GM23338 (cell line): ENCODE measurements at places on chromosomes 13 and 19. TPM values are rescaled to one million over a fixed set of nuclear protein-coding genes. Genes with fewer than 3 reads are reported as not detected.

DNA sequence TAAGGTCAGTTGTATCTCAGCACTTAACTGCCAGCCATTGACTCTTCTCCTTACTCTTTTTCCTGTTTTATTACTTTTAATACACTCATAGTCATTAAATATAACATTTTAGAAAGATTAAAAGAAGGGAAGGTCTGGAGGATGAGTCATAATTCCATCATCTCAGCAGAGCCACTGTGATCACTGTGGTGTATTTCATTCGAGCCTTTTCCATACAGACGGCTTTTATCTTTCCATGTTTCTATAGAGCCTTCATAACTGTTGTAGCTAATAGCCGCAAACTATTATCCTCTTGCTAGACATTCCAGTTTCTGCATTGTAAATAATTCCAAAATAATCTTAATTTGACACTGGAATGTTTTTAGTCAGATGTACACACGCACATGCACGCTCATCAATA, 4.7 kb upstream of the FLT1 start:
- peaks cover 27% of the 10 kb centered on the region for H3K27me3 ChIP-seq
- DNase-seq, result no peak
- no peaks in the 10 kb centered on the region for H3K36me3 ChIP-seq
- H3K4me3 ChIP-seq, result no peak overlapping the region
- peaks cover 15% of the 10 kb centered on the region for H3K4me1 ChIP-seq

DNA sequence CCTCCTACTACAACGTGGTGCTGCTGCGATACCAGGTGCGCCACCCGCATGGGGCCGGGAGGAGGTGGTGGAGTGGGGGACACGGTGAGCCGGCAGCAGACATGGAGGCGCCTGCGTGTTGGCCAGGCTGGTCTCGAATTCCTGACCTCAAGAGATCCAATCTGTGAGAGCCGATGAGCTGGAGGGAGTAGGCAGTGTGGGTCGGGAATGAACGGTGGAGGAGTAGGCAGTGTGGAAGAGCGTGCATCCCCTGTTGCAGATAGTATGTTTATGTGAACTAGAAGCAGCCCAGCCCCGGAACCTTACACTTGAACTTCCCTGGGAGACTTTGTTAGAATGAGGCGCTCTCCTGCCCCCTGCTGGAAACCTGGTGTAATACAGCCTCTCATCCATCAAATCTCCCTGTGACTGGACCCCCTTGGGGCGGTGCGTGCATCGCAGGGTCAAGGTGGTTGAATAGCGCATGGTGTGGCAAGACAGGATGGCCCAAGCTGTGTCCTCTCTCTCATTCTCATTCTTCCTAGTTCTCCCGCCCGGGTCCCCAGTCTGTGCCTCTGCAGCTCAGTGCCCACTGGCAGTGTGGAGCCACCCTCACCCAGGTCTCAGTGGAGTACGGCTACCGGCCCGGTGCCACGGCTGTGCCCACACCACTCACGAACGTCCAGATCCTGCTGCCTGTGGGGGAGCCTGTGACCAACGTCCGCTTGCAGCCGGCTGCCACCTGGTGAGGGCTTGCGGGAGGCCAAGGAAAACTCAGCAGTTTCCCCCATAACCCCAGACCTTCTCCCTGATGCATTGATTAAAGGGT, 10.5 kb upstream of the B3GNT3 start:
- no peaks in the 10 kb centered on the region for H3K4me1 ChIP-seq
- H3K27me3 ChIP-seq, result no peaks in the 10 kb centered on the region
- DNase-seq, result peak; percentile 94
- no peak overlapping the region for H3K4me3 ChIP-seq
- H3K36me3 ChIP-seq, result no peaks in the 10 kb centered on the region; the same call in 1 of the 2 replicates

DNA sequence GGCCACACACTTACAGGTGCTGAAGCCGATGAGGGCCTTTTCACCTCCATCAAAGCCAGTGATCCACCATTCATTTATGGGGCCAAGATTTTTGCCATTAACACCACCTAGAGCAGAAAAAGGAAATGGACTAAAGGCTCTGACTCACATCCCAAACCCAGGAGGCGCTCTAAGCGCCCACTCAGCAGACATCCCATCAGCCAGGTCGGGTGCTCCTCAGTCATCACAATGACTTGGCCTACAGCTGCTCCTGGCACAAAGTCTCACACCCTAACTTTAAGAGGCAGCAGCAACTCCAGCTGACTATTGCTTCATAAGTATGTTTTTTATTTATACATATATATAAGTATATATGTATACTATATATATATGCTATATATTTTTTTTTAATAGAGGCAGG, 36.1 kb upstream of the EIF3G start:
- no peaks in the 10 kb centered on the region for H3K27me3 ChIP-seq
- H3K4me1 ChIP-seq, result no peaks in the 10 kb centered on the region
- no peak overlapping the region for H3K27ac ChIP-seq
- H3K36me3 ChIP-seq, result peaks cover 75% of the 10 kb centered on the region
- no peak overlapping the region for H3K4me3 ChIP-seq

DNA sequence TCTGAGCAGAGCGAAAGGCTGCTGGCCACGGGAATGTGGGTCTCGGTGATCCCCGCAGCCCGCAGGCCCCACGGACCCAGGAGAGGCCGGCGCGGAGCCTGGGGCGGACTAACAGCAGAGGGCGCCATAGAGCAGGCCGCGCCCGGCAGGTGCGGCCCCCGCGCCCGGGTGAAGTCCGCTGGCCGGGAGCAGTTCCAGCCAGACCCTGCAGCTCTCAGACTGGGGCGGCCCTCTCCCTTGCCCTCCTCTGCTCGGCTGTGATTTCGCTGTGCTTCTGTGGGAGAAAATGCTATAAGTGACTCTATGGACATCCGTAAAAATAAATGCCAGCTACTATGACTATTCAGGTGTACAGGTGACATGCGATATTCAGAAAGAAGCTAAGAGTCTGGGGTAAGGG, 37.7 kb downstream of the GSX1 start:
- DNase-seq, result peak; percentile 80
- peaks cover 91% of the 10 kb centered on the region for H3K27me3 ChIP-seq
- H3K36me3 ChIP-seq, result no peaks in the 10 kb centered on the region
- H3K27ac ChIP-seq, result no peak overlapping the region
- H3K4me1 ChIP-seq, result peaks cover 7% of the 10 kb centered on the region
- 0 out of 2 replicates have a peak overlapping the region, but pooled peaks have one; percentile 34 for H3K4me3 ChIP-seq

- peaks cover 30% of the 10 kb centered on the region for H3K4me1 ChIP-seq
- no peak overlapping the region for H3K4me3 ChIP-seq
- no peaks in the 10 kb centered on the region for H3K27me3 ChIP-seq
- DNase-seq, result no peak
- no peak overlapping the region for H3K27ac ChIP-seq
- no peaks in the 10 kb centered on the region for H3K36me3 ChIP-seq
These were observed 333.2 kb downstream of the DNAJC15 start for GRCh38 chr13:43356567-43356966.

The ZNF729 gene
- not detected in 2 replicates for total RNA-seq

DNA sequence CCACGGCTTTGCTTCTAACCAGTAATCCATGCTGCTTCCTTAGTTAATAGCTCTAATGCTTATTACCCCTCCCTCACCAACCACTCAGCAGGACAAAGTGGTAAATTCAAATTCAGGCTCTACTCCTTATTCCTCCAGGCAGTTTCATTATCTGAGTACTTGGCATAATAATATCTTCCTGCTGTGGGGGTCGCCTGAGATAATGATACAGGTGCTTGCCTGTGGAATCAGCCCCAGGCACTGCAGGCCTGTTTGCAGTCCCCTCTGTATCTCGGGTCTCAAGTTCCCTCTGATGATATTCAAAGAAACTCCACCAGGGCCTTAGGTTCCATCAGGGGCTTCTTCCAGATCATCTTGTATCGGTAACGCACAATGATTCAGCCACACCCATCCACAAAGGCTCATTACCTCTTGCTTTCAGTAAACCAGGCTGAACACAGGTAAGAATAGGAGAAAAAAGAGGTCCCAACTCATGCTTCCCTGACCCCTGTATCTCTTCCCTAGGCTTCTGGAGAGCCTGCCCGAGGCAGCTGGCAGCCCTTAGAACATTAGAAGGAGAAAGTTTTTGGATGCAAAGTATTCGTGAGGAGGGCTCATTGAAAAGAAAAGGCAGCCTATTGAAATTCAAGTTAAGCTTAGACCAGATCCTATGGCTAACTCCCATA, 14.3 kb upstream of the FOXO1 start:
- peak overlapping the region; percentile 91 for H3K27ac ChIP-seq
- no peaks in the 10 kb centered on the region for H3K27me3 ChIP-seq
- H3K4me3 ChIP-seq, result peak overlapping the region; percentile 43
- DNase-seq, result peak; percentile 78
- H3K4me1 ChIP-seq, result peaks cover 25% of the 10 kb centered on the region
- H3K36me3 ChIP-seq, result no peaks in the 10 kb centered on the region

DNA sequence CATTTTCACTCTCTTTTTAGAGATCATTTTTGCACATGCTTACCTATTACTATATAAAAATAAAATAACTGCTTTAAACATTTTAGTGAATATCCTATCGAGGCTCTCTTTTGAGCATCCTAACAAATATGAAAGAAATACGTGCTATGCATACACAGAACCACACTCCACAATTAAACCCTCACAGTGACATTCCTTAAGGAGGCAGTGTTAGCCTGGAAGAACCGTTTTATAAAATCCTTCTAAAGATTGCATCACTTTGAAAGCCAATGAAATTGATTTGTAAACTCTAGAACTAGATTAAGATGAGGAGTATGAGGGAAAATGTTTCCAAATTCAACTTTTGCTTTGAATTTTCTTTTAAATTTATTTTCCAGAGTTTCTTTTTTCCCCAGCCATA, 11.1 kb upstream of the ENOX1 start:
- H3K4me1 ChIP-seq, result no peaks in the 10 kb centered on the region
- no peaks in the 10 kb centered on the region for H3K36me3 ChIP-seq
- DNase-seq, result no peak

- no peak for DNase-seq
- no peaks in the 10 kb centered on the region for H3K36me3 ChIP-seq
- no peak overlapping the region for H3K27ac ChIP-seq
- no peak overlapping the region for H3K4me3 ChIP-seq
- no peaks in the 10 kb centered on the region for H3K27me3 ChIP-seq
These were observed 2.4 kb downstream of the PIK3R2 start for GRCh38 chr19:18155095-18156087.

- H3K4me3 ChIP-seq, result no peak overlapping the region
- no peaks in the 10 kb centered on the region for H3K36me3 ChIP-seq
- DNase-seq, result no peak
These were observed 4.9 kb upstream of the N4BP2L1 start for GRCh38 chr13:32432856-32433255.

The FUT1 gene
- total RNA-seq, result 20.3 and 20.8 TPM in 2 replicates

GRCh38 chr19:58460039-58460438, 6.8 kb upstream of the ZNF324 start:
- no peak for DNase-seq
- no peaks in the 10 kb centered on the region for H3K36me3 ChIP-seq
- no peaks in the 10 kb centered on the region for H3K4me1 ChIP-seq
- H3K27me3 ChIP-seq, result no peaks in the 10 kb centered on the region

- no peaks in the 10 kb centered on the region for H3K4me1 ChIP-seq
- H3K36me3 ChIP-seq, result no peaks in the 10 kb centered on the region
- DNase-seq, result peak; percentile 14
- H3K4me3 ChIP-seq, result no peak overlapping the region
- H3K27me3 ChIP-seq, result no peaks in the 10 kb centered on the region
These were observed 457.3 kb downstream of the EFNB2 start for GRCh38 chr13:106078191-106078590.

DNA sequence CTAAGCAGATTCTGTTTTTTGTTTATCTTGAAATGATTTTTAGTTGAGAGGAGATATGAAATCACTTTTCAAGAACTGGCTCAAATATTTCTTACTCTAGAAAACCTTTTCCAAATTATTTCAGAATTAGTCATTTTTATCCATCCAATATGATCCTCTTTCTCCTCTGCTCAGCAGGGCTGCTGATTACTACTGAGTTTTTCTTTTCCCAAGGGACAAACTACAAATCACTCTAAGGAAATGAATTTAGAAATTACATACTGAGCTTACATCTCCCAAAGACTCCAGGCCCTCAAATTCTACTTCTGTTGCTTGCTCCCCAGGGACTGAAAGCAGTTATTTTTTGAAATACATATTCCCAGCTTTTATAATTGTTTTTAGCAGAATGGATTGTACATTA, 87.4 kb upstream of the UFM1 start:
- DNase-seq, result no peak
- no peak overlapping the region for H3K27ac ChIP-seq
- no peak overlapping the region for H3K4me3 ChIP-seq

DNA sequence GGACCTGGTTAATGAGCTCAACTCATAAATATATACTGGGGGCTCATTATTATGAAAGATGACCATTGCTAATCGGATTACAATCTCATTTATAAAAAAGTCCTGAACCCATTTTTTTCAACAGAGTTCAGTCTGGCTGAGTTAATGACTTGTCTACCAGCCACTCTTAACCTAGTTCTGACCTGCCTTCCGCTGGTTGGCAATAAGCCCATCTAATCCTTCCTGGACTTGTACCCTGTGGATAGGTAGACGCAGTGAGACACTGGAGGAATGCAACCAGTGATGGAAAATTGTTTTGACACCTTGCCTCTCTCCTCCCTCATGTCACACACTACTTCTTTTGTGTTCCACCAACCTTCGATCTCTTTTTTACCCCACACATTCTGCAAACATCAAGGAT, 279.9 kb downstream of the FOXO1 start:
- no peak overlapping the region for H3K4me3 ChIP-seq
- H3K27me3 ChIP-seq, result no peaks in the 10 kb centered on the region
- no peaks in the 10 kb centered on the region for H3K36me3 ChIP-seq
- H3K27ac ChIP-seq, result no peak overlapping the region
- DNase-seq, result no peak

GRCh38 chr13:42497798-42498197, 76.2 kb upstream of the TNFSF11 start:
- no peaks in the 10 kb centered on the region for H3K4me1 ChIP-seq
- no peak overlapping the region for H3K4me3 ChIP-seq
- H3K27me3 ChIP-seq, result no peaks in the 10 kb centered on the region
- DNase-seq, result no peak
- H3K36me3 ChIP-seq, result no peaks in the 10 kb centered on the region

The IL12RB1 gene
- total RNA-seq, result not detected in 2 replicates

The ASPDH gene
- total RNA-seq, result not detected in 2 replicates

GRCh38 chr13:28181413-28181812, 43.1 kb downstream of the PAN3 start:
- H3K27ac ChIP-seq, result no peak overlapping the region; the same call in 1 of the 2 replicates
- peaks cover 4% of the 10 kb centered on the region; the same call in 1 of the 2 replicates for H3K4me1 ChIP-seq
- H3K36me3 ChIP-seq, result peaks cover 12% of the 10 kb centered on the region; the same call in 1 of the 2 replicates
- no peak overlapping the region for H3K4me3 ChIP-seq

DNA sequence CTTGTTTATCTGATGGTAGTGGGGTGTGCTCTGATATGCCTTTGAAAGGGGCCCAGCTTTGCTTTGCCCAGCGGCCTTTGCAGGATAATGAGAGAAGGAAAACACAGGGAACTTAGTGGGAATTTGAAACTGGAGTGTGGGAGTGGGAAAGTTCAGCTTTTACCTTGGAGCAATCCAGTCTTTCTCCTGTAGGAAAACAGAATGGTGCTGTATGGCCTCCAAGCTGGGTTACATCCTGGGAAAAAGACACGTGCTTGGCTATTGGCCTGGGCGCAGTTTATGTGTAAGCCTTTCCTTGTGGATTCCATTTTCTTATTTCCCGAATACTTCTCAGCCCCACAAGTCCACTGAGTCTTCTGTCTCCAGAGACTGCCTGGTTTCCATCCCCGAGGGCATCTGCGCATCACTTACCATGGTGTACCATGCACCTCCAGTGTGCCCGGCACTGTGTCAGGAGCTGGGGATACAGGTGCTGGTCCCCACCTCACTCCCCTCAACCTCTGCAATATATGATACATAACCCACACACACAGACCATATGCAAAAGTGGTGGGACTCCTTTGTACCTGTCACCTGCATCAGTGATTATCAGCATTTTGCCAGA, 31.5 kb downstream of the ACTN4 start:
- DNase-seq, result no peak
- no peak overlapping the region for H3K4me3 ChIP-seq
- H3K27me3 ChIP-seq, result no peaks in the 10 kb centered on the region
- peaks cover 48% of the 10 kb centered on the region for H3K4me1 ChIP-seq
- no peaks in the 10 kb centered on the region; the same call in 1 of the 2 replicates for H3K36me3 ChIP-seq
- H3K27ac ChIP-seq, result peak overlapping the region; percentile 86

The GPATCH1 gene
- total RNA-seq, result 8.1 and 13.6 TPM in 2 replicates
